Daoy (cell line): ENCODE measurements at places on chromosomes 11 and 22. TPM values are rescaled to one million over a fixed set of nuclear protein-coding genes. Genes with fewer than 3 reads are reported as not detected.

ZBED5 gene
- 30.5 and 35.5 TPM in 2 replicates for total RNA-seq

CNIH2 gene
- 0.40 and 0.98 TPM in 2 replicates for total RNA-seq

RHOD gene
- not detected in 2 replicates for total RNA-seq

ZNF408 gene
- total RNA-seq = 10.4 and 21.0 TPM in 2 replicates

TLCD5 gene
- 5.7 and 11.4 TPM in 2 replicates for total RNA-seq

ARHGAP42 gene
- 6.7 and 6.9 TPM in 2 replicates for total RNA-seq

CDC42EP2 gene
- 2.8 and 2.9 TPM in 2 replicates for total RNA-seq

TMEM151A gene
- total RNA-seq = 0.60 TPM in 1 of 2 replicates, not detected in the other

RBM4B gene
- 12.7 and 12.9 TPM in 2 replicates for total RNA-seq

TMA7B gene
- total RNA-seq = not detected in 2 replicates

TRIM49 gene
- not detected in 2 replicates for total RNA-seq
